Stimulated activated CD4-positive, alpha-beta T cell treated with anti-CD3 and anti-CD28 coated beads, Interleukin-15, amount 100 ng/mL, for 1 hour (primary cell): ENCODE measurements at places on chromosomes 7 and 10.

GRCh38 chr7:55369427-55370400 lies 4.6 kb downstream of the LANCL2 start:
- DNase-seq, result no peak

DNA sequence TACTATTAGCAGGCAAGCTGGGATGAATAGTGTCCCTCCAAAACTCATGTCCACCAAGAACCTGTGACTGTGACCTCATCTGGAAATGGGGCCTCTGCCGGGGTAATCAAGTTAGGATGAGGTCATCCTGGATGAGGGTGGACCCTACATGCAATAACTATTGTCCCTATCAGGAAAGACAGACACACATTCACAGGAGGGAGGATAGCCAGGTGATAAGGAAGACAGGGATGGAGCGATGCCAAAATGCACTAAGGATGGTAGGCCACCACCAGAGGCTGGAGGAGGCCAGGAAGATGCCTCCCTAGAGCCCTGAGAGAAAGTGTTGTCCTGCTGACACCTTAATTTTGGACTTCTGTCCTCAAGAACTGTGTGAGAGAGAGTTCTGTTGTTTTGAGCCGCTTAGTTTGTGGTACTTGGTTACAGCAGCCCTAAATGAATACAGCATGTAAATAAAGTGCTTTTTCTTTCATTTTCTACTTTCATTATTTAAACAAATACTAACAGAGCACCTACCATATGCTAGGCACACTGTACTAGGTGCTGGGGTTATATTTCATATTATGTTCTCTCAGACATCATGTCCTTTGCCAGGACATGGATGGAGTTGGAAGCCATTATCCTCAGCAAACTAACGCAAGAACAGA lies 111.9 kb downstream of the USP6NL start:
- no peak for DNase-seq

DNA sequence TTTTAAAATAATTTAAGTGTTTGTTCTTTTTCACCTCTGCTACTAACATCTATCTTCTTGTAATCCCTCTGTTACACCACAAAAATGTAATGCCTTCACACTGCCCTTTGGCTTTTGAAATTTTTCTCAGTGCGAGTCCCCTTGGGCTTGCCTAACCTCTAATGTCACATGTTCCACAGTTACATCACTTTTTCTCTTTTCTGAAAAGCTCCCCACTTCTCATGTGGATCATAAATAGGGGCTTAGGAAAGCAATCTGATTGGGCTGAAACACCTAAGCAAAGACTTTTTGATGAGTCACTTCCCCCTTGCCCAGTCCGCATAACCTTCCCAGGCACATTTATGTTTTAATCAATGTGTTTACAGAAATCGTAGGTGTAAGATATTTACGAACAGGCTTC lies 288.2 kb downstream of the IPMK start:
- DNase-seq, result no peak

DNA sequence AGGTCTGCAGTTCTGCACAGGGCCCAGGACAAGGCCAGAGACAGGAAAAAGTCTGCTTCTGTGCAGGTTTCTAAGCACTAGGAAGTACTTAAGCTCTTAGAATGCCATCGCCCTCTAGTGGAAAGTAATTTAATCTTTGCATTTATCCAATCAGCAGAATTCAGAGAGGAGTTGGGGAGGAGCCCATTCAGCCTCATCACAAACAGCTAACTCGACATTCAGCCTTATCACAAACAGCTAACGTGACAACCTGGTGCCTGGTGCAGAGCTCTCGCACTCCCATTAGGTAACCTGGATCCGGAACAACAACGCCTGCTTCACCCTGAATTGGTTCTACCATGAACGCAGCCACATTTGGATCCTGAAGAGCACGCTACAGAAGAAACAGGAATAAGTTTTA lies 15.2 kb downstream of the OAT start:
- DNase-seq, result no peak

GRCh38 chr10:11110539-11110938 lies 92.9 kb downstream of the CELF2 start:
- DNase-seq, result no peak
